ENCODE measurements at places on chromosomes 13 and 19.

DNA sequence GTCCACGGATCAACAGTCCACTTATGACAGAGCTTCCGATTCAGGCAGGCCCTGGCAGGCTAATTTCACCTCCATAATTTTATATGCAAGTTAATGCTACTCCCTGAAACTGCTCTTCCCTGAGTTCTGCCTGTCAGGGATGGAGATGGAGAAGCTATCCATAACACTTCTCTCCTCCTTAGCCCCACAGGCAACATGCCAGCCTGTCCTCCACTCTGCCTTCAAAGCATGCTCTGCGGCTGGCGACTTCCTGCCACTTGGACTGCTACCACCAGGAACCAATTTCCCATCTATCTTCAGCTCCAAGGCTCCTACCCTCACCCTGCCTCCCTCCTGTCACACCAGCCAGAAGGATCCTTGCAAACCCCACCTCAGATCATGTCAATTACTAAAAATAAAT lies 35.4 kb downstream of the GSX1 start:
- DNase-seq: no peak

GRCh38 chr19:45730368-45731288 lies at the start of gene FBXO46:
Gene FBXO46 (minus strand): TSS chr19:45730896. CDS start chr19:45713495, 17,401 bp downstream.
- DNase-seq: peak; percentile 99

DNA sequence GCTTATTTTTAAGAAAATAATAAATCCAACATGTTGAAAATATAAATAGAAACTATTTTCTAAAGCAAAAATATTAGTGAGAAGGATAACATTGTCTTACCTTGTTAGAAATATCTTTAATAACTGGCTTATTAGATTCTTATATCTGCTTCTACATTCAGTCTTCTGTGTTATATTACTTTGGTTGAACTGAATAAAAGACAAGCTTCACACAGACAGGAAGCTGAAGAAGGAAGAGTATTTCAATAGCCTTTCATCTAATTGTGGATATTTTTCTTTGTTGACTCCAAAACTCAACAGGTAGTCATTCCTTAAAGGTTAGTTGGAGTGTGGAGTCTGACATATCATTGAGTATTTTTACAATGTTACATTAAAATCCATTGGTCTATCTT lies 10.9 kb downstream of the SETDB2 start:
- DNase-seq: no peak

- DNase-seq: no peak
These were observed 1200.7 kb downstream of the SLITRK1 start for GRCh38 chr13:82681535-82681934.

DNA sequence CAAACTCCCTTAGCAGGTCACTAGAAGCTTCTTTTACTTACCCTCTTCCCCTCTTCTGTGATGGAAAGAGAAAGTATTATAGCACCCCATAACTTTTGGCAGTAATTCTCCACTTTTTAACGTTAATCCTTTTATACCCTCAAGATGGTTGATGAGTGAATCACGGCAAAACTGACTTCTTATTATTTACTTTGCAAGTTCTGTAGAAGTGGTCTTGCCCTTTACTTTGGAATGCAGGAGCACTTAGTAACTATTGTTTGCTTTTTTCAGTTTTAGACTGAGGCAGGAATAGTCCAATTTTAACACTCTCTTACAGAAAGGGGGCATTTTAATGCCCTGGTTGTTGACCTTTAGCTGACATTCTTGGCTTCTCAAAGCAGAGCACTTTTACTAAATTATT lies 260.1 kb downstream of the LMO7 start:
- no peak for DNase-seq

DNA sequence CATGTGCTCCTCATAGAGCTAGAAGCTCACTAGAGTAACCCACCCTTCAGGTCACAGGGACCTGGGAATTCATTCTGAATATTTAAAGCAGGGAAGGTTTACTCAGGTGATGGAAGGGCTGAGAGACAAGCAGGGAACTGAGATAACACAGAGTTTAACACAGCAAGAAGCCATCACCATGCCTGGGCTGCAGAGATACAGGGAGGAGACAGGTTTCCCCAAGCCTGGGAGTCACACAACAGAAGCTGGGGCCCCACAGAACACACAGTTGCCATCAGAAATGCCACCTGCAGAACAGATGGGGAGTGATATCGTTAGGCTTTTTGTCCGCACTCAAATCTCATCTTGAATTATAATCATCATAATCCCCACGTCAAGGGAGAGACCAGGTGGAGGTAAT lies 7.9 kb upstream of the CYSLTR2 start:
- DNase-seq: no peak

DNA sequence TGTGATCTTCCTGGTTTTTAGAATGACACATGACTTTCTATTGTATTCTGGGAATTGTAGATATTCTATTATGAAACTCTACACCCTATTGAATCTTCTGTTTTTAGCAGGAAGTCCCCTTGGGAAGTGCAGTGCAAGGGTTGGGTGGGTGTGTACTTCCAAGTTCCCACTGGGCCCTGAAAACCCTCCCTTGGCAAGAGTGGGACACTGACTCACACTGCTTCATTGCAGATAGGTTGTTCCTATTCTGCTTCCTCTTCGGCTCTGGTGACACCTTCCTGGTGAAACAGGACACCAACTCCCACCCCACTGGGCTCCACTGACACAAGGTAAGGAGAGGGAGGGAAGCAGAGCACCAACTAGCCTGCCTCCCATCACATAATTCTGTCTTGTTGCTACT lies 121.8 kb downstream of the KCTD12 start:
- no peak for DNase-seq

DNA sequence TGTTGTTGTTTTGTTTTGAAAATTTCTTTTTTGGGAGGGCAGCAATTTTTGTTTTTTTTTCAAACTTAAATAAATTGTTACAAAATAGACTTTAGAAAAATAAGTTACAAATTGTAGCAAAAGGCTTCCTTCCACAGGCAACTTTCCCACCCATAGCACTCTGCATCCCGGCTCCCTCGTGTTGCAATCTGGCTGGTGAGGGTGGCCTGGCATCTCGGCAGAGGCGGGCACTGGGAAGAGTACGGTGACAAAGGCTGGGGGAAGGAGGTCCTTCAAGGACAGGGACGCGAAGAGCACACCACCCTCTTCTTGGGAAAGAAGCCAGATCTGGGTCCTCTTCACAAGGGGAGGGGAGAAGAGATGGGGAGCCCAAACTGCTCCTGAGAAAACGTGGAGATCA lies 379.7 kb downstream of the OLFM4 start:
- DNase-seq: no peak

GRCh38 chr13:22018076-22018835 lies 347.4 kb downstream of the FGF9 start:
- DNase-seq: no peak

DNA sequence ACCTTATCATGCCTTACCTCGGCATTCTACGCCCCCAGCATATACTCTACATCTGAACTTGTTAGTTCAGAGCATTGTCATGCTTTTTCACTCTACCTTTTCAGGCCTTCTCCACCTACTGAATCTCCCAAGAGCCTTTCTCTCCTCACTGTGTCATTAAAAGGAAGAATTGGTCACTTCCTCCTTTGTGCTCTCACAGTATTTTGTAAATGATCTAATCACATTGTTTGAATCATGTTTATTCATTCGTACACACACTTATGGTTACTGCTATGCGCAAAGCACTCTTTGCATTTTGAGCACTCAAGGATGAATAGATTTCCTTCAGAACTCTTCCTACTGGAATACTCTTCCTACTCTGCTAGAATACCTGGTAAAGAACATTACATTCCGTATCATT lies 15.8 kb upstream of the ELF1 start:
- no peak for DNase-seq

DNA sequence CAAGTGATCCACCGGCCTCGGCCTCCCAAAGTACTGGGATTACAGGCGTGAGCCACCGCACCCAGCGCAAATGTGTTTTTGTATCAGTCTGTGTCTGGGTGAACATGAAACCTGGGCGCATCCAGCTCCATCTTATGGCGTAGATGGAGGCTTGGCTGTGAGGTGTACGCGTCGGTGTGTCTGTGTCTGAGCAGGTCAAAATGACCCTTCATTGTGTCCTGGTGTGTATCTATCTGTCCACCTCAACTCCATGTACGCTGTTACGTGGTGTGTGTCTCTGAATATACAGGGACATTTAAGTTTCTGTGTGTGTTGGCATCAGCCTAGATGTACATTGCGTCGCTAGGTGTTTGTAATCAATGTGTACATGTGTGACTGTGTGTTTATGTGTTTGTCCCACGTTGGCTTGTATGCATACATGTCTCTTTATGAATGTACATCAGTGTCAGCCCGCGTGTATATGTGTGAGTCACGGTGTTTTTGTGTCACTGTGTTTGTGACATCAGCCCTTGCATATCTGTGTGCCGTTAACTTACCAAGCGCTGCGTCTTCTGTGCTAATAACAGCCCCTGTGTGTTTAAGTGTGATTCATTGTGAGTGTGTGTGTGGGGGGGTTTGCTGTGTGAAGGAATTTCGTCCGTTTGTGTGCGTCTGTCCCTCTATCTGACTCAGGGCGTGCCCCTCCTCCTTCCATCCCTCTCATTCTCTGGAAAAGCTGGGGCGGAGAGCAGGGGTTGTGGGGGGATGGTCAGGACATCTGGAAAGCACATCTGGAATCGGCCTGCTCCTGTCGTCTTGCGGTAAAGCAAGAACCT lies 6.4 kb downstream of the AXL start:
- DNase-seq: no peak

GRCh38 chr19:48858984-48859710 lies 9.3 kb downstream of the PLEKHA4 start:
- no peak for DNase-seq

- DNase-seq: no peak
These were observed 51.0 kb downstream of the TEX26 start for GRCh38 chr13:30983431-30983830.

GRCh38 chr13:79108914-79109643 lies 297.0 kb downstream of the RBM26 start:
- no peak for DNase-seq

DNA sequence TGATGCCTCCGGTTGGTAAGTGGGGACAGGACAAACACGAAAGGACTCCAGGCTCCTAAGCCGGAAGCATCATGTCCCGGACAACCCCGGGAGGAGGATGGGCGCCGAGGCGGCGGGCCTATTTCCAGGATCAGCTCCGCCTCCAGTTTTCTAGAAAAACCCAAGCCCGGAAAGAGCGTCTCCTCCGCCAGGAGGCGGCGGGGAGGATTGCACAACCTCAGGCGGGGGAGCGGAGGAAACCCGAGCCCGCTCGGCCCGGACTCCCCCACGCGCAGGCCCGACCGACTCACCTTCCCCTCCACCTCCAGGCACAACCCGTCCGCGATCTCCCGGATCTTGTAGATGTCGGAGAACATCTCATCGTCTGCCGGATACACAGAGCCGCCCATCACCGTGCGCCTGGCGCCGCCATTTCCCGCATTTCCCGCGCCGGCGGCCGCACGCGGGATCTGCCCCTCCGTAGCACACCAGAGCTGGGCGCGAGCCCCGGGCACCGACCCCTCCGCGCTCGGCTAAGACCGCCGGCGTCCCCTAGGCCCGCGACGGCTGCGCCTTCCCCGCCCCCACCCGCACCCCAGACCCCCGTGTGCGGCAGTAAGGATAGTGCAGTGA lies 455 bp downstream of the TPT1 start:
- DNase-seq: peak; percentile 68

DNA sequence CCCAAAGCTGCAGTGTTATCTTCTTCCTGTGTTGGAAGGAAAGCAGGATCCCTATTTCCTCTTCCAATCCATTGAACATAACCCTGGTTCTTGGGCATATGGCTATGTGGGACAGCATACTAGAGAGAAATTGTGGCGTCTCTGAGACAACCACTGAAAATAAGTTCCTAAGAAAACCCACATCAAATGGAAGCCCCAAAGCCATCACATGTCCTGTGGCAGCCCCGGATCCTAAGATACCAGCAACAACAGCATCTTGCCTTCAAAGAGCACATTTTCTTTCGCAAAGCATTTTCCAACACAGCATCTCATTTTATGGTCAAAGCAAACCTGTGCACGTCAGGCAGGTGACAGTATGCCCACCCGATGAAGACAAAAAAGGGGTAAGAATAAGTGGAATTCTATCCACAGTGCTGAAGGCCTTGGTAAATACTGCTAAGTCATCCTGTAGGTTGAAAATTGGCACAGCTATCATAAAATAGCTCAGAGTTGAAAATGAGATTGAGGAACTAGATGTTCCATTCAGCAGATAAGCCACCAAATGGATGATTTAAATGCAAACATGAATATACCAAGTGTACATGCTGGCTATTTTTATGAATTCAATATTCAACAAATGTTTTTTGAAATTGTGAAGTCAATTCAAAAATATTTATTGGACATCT lies 232.2 kb downstream of the DLEU7 start:
- no peak for DNase-seq

- DNase-seq: no peak
These were observed 518.2 kb upstream of the HTR2A start for GRCh38 chr13:47415048-47415447.

GRCh38 chr13:90008707-90009149 lies 1338.8 kb upstream of the MIR17HG start:
- no peak for DNase-seq

GRCh38 chr13:59472134-59472533 lies 691.6 kb downstream of the DIAPH3 start:
- no peak for DNase-seq

DNA sequence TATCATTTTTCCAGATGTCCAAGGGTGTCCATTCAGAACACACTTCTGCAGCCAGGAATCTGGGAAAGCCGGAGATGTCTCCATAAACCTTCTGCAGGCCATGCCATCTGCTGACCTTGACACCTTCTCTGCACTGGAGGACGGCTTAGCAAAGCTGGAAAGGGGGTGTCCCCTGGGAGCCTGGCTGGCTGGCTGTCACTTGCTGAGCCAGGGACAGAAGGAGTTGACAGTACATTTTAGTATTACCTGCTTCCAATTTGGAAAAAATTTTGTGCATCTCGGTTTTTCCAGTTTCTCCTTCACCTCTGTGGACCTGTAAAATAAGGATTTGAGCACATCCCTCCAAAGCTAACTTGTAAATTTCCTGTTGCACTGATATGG lies 8.1 kb upstream of the CHST8 start:
- no peak for DNase-seq

DNA sequence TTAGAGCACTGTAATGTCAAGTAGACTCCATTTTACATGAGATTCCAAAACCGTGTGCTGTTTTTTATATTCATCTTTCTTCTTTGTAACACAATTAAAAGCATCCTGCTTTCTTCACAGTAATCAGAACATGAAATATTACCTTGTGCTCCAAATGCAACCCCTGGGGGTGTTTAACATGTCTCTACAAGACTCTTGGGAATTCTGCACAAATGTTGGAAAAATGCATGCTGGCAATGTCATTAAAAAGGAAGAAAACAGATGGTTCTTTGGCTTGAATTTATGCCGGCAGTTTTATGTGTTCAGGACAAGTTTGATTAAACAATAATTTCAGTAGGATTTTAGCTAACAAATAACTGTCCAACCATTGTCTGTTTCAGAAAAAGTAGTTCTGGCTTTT lies 159.1 kb downstream of the LIG4 start:
- DNase-seq: no peak

All from NCI-H526 (cell line).